ENCODE measurements at places on chromosomes 2 and 18. TPM values are rescaled to one million over a fixed set of nuclear protein-coding genes. Genes with fewer than 3 reads are reported as not detected.

Gene UGT1A7
- total RNA-seq, result not detected

DNA sequence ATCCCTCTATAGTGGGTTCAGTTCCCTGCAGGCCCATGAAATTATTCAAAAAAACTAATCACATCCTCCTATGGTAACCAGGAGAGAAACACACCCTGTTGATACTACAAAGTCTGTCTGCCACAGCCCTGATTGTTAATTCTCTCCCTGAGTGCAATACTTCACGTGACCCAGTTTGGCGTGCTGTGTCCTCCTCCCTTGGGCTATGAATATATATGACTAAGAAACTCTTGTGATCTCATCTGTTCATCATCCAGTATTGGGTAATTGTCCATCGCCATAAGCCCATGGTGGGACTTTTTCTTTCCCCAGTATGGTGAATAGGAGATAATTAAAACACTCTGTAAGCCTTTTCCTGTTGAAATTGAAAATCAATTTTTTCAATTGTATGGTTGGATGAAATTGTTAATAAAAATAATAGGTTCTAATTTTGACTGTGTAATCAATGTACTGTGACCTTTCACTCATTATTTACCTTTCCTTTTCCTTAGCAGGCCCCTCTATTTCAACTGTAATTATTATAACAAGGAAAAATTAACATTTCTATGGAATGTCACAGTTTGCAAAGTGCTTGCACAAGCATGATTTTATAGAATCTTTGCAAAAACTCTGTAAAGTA, 1822.6 kb downstream of the SUCLG1 start:
- no peaks in the 10 kb centered on the region for H3K27me3 ChIP-seq
- DNase-seq, result no peak
- no peaks in the 10 kb centered on the region for H3K36me3 ChIP-seq
- H3K4me3 ChIP-seq, result no peak overlapping the region
- no peaks in the 10 kb centered on the region for H3K4me1 ChIP-seq
- no peak overlapping the region for H3K27ac ChIP-seq

Gene ALK
- total RNA-seq, result 0.30 TPM

- H3K4me3 ChIP-seq, result no peak overlapping the region
- H3K27ac ChIP-seq, result peak overlapping the region; percentile 37
- DNase-seq, result no peak
- peaks cover 20% of the 10 kb centered on the region for H3K4me1 ChIP-seq
Observed at GRCh38 chr2:33108483-33109443, 162.0 kb downstream of the LTBP1 start.

GRCh38 chr2:196697825-196698224, 58.3 kb downstream of the CCDC150 start:
- H3K36me3 ChIP-seq, result no peaks in the 10 kb centered on the region
- H3K4me3 ChIP-seq, result no peak overlapping the region
- no peak overlapping the region for H3K27ac ChIP-seq
- DNase-seq, result no peak
- H3K4me1 ChIP-seq, result no peaks in the 10 kb centered on the region

DNA sequence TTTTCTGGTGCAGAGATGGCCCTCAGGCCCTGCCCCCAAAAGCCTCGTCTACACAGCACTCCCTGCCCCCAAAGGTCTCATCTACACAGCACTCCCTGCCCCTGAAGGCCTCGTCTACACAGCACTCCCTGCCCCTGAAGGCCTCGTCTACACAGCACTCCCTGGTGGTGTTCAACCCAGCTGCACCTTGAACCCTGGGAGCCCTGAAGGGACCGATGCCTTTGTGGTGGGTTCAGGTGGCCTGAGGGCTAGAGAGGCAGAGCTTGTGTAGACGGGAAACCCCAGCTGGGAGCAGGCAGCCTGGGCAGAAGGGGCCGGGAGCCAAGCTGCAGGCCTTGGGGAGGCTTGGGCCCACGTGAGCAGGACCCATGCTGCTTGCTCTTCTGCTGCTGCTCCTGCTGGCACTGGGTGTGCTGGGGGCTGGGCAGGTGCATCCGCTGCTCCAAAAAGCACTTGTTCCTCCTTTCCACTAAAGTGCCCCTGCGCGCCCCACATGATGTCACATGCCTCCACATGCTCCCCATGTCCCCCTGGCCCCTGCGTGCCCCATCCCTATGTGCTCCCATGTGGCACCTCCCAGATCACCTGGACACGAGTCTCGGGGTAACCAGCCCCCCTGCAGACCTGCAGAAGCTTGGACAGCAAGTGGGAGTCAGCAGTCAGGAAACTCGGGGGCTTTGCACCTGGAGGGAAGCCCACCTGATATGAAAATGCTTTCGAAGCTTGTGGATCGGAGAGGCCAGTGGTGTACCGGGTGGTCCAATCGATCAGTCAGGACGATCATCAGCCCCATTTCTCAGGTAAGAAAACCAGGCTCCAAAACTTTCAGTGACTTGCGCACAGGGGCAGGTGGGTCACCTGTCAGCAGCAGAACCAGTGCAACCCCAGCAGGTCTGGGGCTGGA, 94.9 kb upstream of the CTDP1 start:
- peak; percentile 61 for DNase-seq
- no peak overlapping the region for H3K27ac ChIP-seq
- no peaks in the 10 kb centered on the region for H3K36me3 ChIP-seq
- H3K4me1 ChIP-seq, result no peaks in the 10 kb centered on the region
- H3K4me3 ChIP-seq, result no peak overlapping the region

DNA sequence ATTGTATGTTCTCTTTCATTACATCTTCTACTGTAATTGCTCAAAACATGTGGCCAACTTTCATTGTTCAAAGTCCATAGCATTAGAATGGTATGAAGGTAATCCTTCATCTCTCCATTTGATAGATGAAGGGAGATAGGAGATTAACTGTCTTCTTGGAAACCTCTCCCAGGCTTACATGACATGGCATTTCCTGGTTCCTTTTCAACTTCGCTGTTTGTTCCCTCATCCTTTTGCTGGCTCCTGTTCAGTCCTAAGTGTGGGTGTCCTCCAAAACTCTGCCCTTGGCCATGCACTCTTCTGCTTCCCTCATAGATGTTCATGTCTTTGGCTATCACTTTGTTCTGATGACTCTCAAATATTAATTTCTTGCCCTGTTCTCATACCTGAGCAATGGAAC, 13.8 kb downstream of the NEB start:
- H3K36me3 ChIP-seq, result peaks cover 2% of the 10 kb centered on the region
- no peak overlapping the region for H3K27ac ChIP-seq
- H3K4me3 ChIP-seq, result no peak overlapping the region
- H3K4me1 ChIP-seq, result no peaks in the 10 kb centered on the region
- DNase-seq, result no peak

- peaks cover 5% of the 10 kb centered on the region for H3K36me3 ChIP-seq
- no peak overlapping the region for H3K27ac ChIP-seq
- H3K27me3 ChIP-seq, result no peaks in the 10 kb centered on the region
- H3K4me3 ChIP-seq, result no peak overlapping the region
- no peaks in the 10 kb centered on the region for H3K4me1 ChIP-seq
- no peak for DNase-seq
Observed at GRCh38 chr2:203177361-203177760, 61.5 kb upstream of the CYP20A1 start.

DNA sequence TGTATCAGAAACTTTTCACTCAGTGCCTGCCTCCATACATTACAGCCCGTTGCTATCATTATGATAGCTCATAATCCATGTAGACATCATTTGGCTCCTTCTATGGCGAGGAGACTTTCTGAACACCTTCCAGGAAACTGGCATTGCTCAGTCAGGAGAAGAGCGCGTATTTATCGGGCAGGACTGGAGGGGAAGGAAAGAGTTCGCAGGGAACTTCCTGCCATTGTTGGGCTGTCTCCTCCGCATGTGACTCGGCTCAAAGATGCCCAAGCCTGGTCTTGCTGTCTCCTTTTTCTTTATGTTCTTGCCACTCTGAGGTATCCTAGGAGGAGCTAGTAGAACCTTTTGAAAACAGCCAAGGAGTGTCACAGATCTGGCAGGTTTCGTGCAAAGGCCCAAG, 156.8 kb downstream of the CTIF start:
- H3K36me3 ChIP-seq, result no peaks in the 10 kb centered on the region
- H3K4me1 ChIP-seq, result no peaks in the 10 kb centered on the region
- DNase-seq, result no peak
- no peak overlapping the region for H3K27ac ChIP-seq
- H3K27me3 ChIP-seq, result no peaks in the 10 kb centered on the region
- no peak overlapping the region for H3K4me3 ChIP-seq

GRCh38 chr2:139357972-139358371, 577.8 kb upstream of the NXPH2 start:
- H3K27ac ChIP-seq, result no peak overlapping the region
- no peaks in the 10 kb centered on the region for H3K27me3 ChIP-seq
- no peak overlapping the region for H3K4me3 ChIP-seq
- H3K36me3 ChIP-seq, result no peaks in the 10 kb centered on the region

- no peaks in the 10 kb centered on the region for H3K4me1 ChIP-seq
- no peaks in the 10 kb centered on the region for H3K27me3 ChIP-seq
- DNase-seq, result no peak
- H3K36me3 ChIP-seq, result no peaks in the 10 kb centered on the region
Observed at GRCh38 chr18:62384068-62384467, 59.0 kb downstream of the TNFRSF11A start.

Gene ALPG
- total RNA-seq, result not detected

DNA sequence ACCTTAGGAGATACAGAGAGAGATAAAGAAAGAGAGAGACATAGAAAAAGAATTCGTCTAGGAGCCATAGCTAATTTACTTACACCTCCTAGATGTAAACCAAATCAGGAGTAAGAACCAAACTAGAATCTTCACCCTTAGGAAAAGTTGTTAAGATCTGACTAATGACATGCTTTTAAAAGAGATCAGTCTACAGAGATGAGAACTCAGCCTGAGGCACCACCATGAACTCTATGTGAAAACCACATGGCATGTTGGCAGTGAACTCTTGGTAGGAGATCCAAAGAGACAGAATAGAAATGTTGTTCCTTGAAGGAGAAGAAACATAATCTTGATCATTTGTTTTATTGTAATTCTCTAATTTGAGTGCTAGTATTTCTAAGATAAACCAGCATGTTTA, 585.4 kb upstream of the ID2 start:
- H3K27ac ChIP-seq, result no peak overlapping the region
- H3K27me3 ChIP-seq, result no peaks in the 10 kb centered on the region
- H3K4me1 ChIP-seq, result no peaks in the 10 kb centered on the region
- no peak overlapping the region for H3K4me3 ChIP-seq

- H3K27ac ChIP-seq, result no peak overlapping the region
- H3K27me3 ChIP-seq, result no peaks in the 10 kb centered on the region
- no peak for DNase-seq
- no peaks in the 10 kb centered on the region for H3K36me3 ChIP-seq
- no peak overlapping the region for H3K4me3 ChIP-seq
- H3K4me1 ChIP-seq, result no peaks in the 10 kb centered on the region
Observed at GRCh38 chr18:5893956-5894610, 1.2 kb downstream of the TMEM200C start.

DNA sequence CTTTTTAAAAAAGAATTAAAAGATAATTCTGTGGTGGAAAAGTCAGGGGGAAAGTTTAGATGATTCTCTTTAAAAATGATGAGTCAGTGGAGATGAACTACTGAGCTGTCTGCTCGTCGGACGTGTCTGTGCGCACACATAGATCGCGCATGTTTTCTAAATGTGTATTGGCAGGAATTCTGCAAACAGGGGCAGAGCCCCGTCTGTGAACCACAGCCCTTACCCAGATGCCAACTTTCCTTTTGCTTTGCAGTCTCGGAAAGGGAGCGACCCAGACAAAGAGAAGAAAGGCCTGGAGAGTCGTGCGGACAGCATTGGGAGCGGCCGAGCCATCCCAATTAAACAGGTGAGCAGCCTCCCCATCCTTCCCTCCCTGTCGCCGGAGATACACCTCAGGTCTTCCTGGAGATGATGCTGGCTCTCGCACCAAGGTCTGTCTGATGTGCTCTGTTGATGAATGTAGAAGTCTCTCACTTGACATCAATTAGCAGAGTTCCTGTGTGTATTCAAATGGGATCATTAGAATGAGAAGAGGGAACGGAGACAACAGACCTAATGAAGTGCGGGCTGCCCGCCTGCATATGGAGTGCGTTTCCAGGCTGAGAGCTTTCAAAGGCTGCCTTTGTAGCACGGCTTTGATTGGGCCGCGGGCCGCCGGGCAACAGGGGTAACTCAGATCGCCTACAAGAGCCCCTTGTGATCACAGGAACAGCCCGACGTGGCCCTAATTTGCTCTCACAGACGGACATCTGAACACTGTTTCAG, 313.3 kb downstream of the AGAP1 start:
- no peak overlapping the region for H3K4me3 ChIP-seq
- peaks cover 6% of the 10 kb centered on the region for H3K36me3 ChIP-seq
- no peaks in the 10 kb centered on the region for H3K4me1 ChIP-seq

DNA sequence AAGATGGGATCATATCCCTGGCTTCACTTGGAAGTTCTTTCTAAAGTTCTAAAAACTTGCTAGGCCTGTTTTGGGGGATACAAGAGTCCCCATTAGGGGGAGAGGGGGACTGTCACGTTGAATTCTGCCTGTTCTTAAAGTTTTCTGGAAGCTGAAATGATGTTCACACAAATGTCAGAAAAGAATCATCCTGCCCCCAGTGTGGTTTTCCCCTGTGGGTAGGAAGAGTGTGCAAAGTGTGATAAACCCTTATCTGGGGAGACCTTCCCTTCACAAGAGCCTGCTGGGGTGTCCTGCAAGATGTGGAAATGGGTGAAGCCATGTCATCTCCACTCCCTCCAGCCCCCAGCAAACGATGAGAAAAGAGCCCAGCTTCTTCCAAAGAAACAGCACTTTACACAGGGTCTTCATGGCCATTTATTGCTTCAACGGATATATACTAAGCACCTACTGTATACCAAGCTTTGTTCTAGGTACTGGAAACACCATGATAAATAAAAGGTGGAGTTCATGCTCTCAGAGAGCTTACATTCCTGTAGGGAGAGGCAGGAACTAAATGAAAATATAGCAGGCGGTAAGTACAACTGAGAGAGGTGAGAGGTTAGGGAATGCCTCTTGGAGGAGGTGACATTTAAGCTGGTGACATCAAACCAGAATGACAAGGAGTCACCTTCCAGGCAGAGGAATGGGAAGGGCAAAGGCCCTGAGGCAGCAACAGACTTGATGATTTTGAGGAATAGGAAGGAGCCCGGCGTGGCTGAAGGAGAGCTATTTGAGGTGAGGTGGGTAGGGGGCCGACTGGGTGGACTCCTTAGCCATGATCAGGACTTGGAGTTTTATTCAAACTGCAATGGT, 1.6 kb downstream of the MFSD2B start:
- no peak for DNase-seq
- H3K27me3 ChIP-seq, result no peaks in the 10 kb centered on the region
- H3K27ac ChIP-seq, result no peak overlapping the region

DNA sequence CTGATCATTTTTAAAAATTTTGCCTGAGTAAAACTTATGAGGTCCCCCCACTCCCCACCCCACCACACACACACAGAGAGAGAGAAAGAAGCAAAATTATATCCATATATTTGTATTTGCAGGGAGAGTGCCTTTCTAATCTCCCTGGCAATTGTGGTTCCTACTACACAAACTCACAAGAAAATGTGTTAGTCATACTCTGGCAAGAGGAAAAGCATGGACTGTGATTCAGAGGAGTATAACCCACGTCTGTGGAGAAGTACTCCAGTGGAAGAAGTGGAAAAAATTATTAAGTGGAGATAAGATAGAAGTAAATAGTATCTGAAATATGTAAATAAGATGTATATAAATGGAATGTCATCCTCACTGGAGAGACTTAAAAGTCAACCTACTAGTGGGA, 114.0 kb downstream of the DSEL start:
- no peaks in the 10 kb centered on the region for H3K27me3 ChIP-seq
- no peaks in the 10 kb centered on the region for H3K4me1 ChIP-seq
- H3K4me3 ChIP-seq, result no peak overlapping the region
- no peaks in the 10 kb centered on the region for H3K36me3 ChIP-seq
- no peak for DNase-seq
- no peak overlapping the region for H3K27ac ChIP-seq

Gene PTPRN
- total RNA-seq, result 0.39 TPM

Measured in aorta (tissue), 5 donors.